Myocyte (in vitro differentiated cells): ENCODE measurements at places on chromosomes 3 and 15. TPM values are rescaled to one million over a fixed set of nuclear protein-coding genes. Genes with fewer than 3 reads are reported as not detected.

The ASB14 gene
- 0.05 and 5.6 TPM in 2 replicates for total RNA-seq

GRCh38 chr3:194089357-194090177 is 46.4 kb upstream of the HES1 start:
- DNase-seq, result peak; percentile 82

The CD96 gene
- total RNA-seq, result 0.08 TPM in 1 of 2 replicates, not detected in the other

The GOLGA8G gene
- total RNA-seq, result not detected in 2 replicates

- no peak for DNase-seq
Measured at GRCh38 chr3:121897296-121897695, 3.1 kb downstream of the SLC15A2 start.

The ATP13A5 gene
- not detected in 2 replicates for total RNA-seq
